ENCODE measurements at places on chromosomes 6 and 20.
A peak's percentile ranks its signal among the peaks of the same experiment; 100 is the strongest.

GRCh38 chr20:51046021-51046985 is 23.4 kb upstream of the KCNG1 start:
- DNase-seq, result no peak

- DNase-seq, result no peak
Measured at GRCh38 chr6:63793465-63794137, 158.0 kb downstream of the PHF3 start.

- DNase-seq, result no peak
Measured at GRCh38 chr6:32375739-32376529, 4.2 kb upstream of the TSBP1 start.

GRCh38 chr6:98831057-98831958 is 3.1 kb upstream of the POU3F2 start:
- DNase-seq, result peak; percentile 72

DNA sequence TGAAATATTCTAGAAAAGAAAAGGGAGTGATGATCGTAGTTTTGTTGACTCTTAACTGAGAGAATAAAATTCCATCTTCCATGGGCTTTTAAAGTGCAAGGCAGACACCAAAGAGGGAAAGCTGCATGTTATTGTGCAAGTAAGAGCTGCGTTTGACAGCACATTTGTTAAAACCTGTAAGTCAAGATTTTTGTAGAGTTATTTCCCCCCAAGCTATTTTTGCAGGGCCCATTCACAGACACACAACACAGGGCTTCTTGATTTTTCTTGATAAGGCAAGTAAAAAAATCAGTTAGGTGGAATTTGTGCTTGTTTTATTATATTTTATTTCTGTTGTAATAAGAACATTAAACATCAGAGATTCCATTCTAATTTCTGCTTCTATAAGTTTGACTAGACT is 13.8 kb downstream of the CFAP206 start:
- no peak for DNase-seq

GRCh38 chr6:82144852-82145340 is 102.6 kb downstream of the IBTK start:
- no peak for DNase-seq

GRCh38 chr20:48184229-48184628 is 398.9 kb upstream of the SULF2 start:
- DNase-seq, result no peak

- DNase-seq, result peak; percentile 46
Measured at GRCh38 chr6:108029226-108029921, 45.2 kb downstream of the OSTM1 start.

DNA sequence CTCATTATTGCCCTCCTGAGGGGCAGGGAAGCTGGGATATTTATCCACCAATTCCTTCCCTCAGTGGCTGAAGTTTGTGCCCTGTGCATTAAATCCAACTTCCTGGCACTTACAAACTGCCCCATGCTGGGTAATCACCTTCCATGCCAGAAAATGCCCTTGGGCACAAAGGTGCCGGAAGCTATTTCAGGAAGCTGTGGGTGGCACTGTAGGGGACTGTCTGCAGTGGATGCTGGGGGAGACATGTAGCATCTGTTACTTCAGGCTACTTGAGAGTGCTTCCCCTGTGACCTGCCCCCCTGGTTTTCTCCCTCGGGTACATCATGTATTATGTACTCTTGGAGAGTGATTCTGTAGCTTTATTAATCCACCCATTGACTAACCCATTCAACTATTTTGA is 24.7 kb upstream of the RALGAPA2 start:
- DNase-seq, result no peak

DNA sequence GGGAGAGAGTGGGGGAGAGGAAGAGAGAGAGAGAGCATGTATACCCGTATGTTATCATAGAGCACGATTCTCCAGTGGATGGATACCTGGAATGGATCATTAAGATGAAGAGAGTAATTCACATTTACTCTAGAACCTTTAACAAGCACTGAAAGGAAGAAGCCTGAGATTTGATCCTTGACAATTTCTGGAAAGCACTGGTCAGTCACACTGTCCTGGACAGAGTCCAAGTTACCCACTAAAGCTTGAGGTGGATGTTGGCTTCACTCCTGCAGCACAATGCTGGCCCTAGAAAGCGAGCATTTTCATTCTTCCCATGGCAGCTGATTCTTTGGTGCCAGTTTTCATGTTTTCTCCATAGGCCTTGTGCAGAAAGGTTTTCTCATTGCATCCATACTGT is 25.6 kb downstream of the NFYA start:
- no peak for DNase-seq

- no peak for DNase-seq
Measured at GRCh38 chr6:43226192-43226851, 3.0 kb downstream of the DNPH1 start.

DNA sequence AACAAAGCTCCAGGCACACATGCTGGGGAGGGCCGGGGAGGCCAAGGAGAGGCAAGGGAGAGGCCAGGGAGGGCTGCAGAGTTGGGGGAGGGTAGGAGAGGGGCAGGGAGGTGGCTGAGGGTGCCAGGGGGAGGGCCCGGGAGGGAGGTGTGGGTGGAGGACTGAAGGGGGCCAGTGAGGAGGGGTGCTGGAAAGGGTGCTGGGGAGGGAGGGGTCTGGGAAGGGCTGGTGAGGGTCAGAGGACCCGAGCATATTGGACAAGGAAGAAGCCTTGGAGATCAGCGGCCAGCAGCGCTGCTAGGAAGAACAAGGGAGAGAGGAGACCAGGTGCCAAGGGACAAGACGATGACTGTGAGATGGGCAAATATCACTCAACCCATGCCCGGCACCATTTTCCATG is 49.7 kb upstream of the GPR31 start:
- DNase-seq, result no peak

- DNase-seq, result no peak
Measured at GRCh38 chr6:36138667-36139066, 8.4 kb downstream of the MAPK13 start.

GRCh38 chr20:11492386-11492785 is 425.3 kb upstream of the BTBD3 start:
- no peak for DNase-seq

DNA sequence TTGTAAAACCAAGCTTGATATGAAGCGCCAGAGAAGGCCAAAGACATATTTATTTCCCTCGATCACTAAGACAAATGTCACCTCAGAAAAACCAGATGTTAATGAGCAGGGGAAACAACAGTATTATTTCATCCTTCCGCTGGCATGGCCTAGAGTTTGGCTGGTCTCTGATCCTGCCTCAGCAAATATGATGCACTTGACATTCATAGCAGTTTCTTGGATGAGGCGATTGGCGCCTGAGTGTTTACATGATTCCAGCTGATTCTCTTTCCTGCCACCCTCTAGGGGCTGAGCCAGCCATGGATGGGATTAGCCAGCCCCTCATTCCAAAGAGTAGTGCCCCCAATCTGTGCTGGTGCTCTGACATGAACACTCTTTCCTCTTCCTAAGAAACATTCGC is 67.9 kb downstream of the STMND1 start:
- no peak for DNase-seq

DNA sequence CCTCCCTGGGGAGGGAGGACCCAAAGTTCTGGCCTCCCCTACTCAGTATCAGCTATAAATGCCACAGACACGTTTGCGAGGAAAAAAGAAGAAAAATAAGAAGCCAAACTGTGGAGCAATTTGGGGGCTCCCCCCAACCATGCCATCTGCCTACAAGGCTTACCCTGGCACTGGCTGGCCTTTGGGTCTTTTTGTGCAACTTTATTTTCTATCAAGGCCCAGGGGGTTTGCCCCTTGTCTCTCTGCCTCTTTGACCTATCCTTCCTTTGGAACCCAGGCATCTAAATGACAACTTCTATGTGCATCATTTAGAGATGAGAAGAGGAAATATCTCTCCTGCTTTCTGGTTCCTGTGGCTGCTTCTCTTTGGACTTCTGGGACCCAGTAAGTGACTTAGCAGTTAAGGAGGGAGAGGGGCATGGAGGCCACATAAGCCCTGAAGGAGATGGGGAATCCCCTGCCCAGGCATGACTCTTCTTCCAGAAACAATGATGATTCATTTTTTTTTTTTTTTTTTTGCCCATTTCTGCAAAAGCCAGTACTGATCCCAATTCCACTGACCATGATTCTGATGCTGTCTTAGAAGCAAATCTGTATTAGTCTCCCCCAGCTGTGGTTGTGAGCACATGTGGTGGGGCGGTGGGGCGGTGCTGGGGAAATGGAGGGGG is at the start of gene MUC22:
TSS of gene MUC22 (plus strand) at position 82 of the 668 bp plus-strand sequence. CDS start at position 315, 233 bp downstream.
- DNase-seq, result no peak

- DNase-seq, result no peak
Measured at GRCh38 chr6:139595183-139595582, 220.7 kb upstream of the CITED2 start.

DNA sequence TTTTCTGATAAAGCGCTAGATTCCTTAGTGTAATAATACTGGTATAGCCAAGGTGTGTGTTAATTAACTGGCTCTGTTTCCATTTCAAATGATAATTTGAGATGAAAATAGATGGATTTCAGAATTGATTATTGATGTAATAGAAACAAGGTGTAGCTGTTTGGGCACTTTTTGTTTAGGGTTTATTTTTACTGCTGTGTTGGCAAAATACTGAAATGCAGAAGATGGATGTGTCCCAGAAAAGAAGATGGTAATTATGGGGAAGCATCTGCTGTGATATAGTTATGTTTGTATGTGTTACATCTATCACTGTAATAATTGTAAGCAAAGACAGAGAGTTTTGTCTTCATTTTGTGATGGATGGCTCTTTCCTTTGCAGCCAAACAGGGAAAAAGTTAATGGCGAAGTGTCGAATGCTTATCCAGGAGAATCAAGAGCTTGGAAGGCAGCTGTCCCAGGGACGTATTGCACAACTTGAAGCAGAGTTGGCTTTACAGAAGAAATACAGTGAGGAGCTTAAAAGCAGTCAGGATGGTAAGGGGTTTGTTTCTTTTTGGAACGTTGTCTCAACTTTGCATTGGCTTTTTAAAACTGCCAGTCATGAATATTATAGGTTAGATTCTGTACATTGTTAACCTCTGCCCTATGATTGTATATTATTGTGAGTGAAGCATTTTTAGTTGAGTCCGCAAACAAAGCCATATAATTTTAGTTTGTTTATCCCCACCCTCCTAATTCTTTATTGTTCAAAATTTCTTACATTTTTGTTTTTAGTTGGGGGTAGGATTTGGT is 8.6 kb upstream of the ACAT2 start:
- no peak for DNase-seq

- DNase-seq, result no peak
Measured at GRCh38 chr6:4384656-4385055, 249.3 kb upstream of the ECI2 start.

DNA sequence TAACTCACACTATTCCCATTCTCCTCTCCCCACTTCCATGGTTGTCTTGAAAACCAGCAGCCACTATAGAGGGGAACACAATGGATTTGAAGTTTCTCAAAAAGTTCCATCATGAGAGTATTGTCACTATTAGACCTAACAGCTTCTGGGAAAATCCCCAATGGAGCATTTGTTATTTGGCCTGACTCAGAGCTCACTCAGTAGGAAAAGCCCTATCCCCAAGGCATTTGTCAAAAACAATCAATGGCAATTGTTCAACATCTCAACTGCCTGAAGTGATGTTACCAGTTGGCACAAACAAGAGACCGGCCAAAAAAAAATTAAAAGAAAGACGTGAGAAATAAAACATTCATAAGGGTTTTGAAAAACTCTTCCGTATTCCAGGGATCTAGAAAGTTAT is 98.8 kb downstream of the MYLK4 start:
- no peak for DNase-seq

GRCh38 chr20:59912609-59913008 is 20.8 kb downstream of the SYCP2 start:
- no peak for DNase-seq

DNA sequence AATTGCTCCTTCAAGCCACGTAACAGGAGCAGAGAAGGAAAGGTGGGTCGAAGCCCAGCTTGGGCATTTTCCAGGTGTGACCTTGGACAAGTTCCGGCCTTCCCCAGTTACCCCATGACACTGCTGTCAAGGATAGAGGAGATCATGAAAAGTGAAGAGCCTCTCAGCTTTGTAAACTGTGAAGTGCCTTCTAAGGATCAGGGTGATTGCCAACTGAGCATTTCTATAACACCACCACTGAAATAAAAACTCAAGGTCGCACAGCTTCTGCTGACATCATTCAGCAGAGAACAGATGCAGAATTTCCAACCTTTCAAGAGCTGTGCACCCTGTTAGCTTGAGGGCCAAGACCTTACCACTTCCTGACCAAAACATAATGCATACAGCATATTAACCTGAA is 24.0 kb upstream of the ZMYND8 start:
- no peak for DNase-seq

- no peak for DNase-seq
Measured at GRCh38 chr20:45053430-45054351, 47.2 kb downstream of the KCNS1 start.

DNA sequence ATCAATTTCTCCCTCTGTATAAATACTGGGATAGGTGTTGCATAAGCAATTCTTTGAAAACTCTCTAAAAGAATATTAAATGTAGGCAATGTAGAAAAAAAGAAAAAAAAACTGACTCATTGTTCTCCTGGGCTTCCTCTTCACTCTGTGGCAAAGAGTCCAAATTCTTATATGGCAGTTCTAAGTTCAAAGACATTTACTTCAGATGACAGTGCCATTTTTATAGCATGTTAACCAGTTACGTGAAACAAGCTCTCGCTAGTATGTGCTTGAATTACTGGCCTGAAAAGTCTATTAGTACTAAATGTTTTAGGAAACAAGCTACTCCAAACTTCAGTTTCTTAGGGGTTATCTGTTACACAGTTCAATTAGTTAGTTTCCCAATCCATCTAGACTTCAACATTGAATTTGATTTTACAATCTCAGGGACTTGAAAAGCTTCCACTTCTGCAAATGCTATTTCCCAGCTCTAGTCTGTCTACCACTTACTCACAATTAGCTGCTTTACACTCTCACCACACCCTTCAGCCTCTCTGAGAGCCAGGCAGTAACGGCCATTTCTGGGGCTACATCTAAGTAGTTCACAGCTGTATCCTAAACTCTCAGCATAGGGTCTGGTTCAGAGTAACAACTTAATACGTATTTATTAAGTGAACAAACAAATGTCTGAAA is 100.4 kb downstream of the OGFRL1 start:
- no peak for DNase-seq

DNA sequence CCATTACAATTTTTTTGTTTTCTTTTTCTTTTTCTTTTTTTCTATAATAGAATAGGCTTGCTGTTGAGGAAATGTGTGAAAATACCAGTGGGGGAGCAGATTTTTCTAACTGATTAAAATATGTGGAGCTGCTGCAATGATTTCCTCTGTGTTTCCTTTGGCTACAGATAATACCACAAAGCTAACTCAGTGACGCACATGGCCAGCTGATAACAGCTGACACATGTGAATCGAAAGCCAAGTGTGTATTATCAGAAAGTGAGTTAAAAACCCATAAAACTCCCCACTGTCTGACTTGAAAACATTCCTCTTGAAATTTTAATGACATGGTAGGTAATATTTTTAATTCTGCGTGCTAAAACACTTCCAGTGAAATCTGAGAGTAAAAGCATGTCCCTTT is 70.8 kb upstream of the AHI1 start:
- no peak for DNase-seq

- no peak for DNase-seq
Measured at GRCh38 chr6:122476131-122476530, 4.5 kb upstream of the SERINC1 start.

- DNase-seq, result no peak
Measured at GRCh38 chr20:53555081-53555480, 38.6 kb downstream of the ZNF217 start.

GRCh38 chr6:156599978-156600590 is 177.1 kb upstream of the ARID1B start:
- peak; percentile 25 for DNase-seq

Data from retina (tissue), 1 donor.